Activated CD4-positive, alpha-beta T cell treated with anti-CD3 and anti-CD28 coated beads, Interleukin-2, amount 50 U/mL, for 24 hours (primary cell): ENCODE measurements at places on chromosomes 5 and 9.

GRCh38 chr5:138726848-138727247 is 26.4 kb upstream of the CTNNA1 start:
- no peak for DNase-seq

DNA sequence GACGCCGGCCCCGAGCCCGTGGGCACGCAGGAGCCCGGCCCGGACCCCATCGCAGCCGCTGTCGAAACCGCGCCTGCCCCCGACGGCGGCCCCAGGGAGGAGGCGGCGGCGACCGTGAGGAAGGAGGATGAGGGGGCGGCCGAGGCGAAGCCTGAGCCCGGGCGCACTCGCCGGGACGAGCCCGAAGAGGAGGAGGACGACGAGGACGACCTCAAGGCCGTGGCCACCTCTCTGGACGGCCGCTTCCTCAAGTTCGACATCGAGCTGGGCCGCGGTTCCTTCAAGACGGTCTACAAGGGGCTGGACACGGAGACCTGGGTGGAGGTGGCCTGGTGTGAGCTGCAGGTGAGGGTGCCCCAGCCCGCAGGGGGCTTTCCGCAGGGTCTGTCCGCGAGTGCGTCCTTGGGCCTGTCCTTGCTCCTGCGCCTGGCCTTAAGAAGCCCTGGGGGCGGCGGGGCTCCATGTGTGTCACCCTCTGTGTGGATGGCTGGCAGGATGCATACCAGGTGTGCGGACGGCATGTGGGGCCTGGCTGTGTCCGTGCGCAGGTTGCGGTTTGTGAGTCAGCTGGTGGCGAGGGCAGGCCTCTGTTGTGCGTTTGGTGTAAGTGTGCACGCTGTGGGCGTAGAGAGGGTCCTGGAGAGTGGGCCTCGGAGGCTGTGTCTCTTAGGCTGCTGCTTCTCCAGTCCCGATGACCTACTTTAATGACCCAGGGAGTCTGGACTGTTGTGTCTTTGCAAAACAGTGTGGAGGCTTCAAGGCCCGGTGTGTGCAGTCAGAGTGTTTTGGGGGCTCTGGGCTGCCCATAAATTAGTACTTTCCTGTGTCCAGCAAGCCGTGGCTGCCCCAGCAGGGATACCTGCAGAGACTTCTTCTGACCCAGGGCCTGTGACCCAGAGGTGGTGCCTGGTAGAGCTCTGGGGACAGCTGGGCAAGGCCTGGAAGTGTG is 1.6 kb downstream of the WNK2 start:
- DNase-seq: no peak

- no peak for DNase-seq
These were observed 456.8 kb downstream of the EBF1 start for GRCh38 chr5:158642879-158643278.

GRCh38 chr5:102682101-102682647 is 72.9 kb upstream of the PAM start:
- DNase-seq: no peak

GRCh38 chr9:30362373-30362772 is 2022.1 kb upstream of the ACO1 start:
- no peak for DNase-seq

DNA sequence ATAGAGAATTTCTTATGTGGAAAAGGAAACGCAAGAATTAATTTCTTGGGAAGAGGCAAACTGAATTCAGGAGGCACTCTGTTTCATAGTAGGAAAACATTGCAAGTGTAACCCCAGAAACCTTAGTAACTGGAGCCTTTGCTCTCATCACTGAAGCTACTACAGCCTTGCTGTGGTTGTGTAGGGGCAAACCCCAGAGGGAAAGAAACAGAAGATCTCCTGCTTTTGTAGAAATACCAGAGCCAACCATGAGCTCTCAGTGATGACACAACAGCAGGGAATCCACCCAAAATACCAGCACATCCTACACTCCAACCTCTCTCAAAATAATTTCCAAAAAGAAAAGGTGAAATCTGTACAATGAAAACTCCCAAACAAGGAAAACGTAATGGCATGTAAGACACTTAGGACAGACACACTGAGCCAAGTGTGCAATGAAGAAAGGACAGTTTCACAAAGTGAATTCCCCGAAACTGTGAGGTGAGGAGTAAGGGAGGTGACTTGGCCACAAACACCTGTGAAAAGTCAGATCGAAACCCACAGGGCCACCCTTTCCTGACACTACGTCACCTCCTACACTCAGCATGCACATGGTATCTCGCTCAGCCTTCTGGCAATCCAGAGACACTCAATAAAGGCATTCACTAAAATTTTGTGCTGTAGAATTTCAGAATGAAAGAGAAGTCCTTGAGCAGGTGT is 8.5 kb upstream of the ACSL6 start:
- no peak for DNase-seq

GRCh38 chr9:137032858-137033257 is 970 bp upstream of the FUT7 start:
- no peak for DNase-seq

DNA sequence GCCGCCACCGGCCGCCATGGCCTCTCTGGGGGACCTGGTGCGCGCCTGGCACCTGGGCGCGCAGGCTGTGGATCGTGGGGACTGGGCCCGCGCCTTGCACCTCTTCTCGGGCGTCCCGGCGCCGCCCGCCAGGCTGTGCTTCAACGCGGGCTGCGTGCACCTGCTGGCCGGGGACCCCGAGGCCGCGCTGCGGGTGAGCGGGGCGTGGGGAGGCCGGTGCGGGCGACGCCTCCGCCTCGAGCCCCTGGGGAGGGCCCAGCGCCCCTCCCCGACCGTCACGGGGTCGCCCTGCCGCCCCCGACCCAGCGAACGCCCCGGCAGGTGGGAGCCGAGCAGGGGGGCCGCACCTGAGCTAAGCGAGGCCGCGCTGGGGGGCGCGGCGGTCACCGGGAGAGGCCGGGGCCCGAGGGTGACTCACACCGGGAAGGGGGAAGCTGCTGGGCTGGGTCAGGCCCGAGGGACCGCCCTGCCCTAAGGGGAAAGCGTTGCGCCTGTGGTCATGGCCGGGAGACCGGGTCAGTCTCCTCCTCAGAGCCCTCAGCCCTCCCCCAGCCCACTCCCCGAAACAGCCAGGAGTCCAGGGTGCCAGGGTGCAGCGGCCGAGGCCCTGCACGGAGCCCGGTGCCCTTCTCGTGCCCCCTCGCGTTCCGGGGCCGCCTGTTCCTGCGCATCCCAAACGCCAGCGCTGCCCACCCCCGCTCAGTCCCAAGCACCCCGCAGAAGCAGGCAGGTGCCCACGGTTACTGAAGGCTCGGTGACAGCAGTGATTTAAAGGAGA is 510 bp downstream of the NOXA1 start:
- DNase-seq: no peak

DNA sequence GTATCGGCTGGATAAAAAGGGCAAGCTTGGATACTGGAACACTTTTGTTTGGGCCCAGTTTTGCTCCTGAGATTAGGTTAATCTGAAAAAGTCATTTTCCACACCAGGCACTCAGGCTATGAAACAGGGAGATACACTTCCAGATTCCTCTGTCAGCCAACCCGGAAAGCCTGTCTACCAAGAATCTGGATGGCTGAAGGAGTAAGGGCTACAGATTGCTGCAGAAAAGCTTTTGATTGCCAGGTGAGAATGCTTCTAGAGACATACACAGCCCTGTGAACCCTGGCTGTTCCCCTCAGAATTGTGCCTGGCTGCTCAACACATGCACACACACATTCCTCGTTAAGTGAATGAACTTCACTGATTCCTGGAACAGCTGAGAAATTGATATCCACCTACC is 114.4 kb downstream of the PSD2 start:
- no peak for DNase-seq

DNA sequence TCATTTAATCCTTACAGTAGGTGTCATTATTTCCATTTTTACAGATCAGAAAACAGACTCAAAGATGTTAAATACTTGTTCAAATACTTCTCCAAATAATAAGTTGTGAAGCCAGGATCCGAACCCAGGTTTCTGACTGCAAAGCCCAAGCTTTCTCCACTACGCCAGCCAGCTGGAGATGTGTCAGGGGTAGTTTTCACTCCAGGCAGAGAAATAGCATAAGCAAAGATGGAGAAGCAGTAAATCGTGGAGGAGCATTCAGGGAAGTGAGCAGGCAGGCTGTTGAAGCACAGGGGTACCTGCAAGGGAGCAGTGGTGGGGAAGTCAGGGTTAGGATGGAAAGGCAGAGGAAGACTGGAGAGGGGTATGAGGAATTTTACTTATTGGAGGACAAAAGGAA is 2.9 kb downstream of the TLN1 start:
- no peak for DNase-seq

DNA sequence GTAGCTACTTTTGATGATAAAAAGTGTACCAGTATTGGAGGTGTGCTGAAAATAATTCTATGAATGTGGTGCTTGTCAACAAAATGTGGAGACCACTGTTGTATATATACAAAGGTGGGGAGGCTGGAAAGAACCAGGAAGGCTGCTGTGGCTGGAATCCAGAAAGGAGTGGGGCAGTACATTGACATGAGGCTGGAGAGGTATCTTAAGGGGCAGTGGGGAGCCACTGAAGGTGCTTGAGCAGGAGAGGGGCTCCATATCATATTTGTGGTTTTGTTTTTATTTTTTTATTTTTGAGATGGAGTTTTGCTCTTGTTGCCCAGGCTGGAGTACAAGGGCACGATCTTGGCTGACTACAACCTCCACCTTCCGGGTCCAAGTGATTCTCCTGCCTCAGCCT is 87.9 kb upstream of the NEURL1B start:
- DNase-seq: no peak

DNA sequence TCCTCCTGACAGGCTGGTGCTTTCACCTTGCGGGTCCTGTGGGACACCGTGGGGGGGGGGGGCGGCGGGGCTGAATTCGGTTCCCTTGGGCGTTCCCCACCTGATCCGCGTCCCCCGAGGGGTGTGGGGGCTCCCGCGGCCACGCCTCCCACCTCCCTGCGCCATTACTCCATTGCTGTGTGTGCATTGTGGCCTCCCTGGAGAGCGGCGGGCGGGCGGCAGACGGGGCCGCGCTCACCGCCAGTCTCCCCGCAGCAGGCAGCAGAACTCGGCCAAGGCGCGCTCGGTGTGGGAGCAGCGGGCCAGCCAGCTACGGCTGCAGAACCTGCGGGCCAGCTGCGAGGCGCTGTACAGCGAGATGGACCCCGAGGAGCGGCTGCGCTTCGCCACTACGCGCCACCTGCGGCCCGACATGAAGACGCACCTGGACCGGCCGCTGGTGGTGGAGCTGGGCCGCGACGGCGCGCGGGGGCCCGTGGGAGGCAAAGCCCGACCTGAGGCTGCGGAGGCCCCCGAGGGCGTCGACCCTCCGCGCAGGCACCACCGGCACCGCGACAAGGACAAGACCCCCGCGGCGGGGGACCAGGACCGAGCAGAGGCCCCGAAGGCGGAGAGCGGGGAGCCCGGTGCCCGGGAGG is 145.3 kb downstream of the CACNA1B start:
- DNase-seq: no peak

DNA sequence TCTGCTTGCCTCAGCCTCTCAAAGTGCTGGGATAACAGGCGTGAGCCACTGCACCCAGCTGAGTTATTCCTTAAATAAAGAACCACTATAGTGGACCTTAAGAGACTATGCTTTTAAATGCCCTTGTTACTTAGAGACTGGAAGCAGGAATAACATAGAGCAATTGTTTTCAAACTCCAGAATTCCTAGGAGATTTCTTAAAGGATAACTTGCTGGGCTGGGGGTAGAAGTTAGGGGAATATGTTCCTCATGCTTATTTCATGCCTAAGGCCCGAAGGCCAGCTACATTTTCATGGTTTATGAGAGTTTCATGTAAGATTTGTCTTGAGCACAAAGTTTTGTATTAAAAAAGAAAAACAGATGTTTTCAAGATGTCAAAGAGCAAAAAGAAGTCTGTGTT is 48.2 kb downstream of the CSNK1A1 start:
- DNase-seq: no peak
